A549 treated with RU486 at 1 μM for 4 hours (cell line): ENCODE measurements at places on chromosomes 7 and 10. TPM values are rescaled to one million over a fixed set of nuclear protein-coding genes. Genes with fewer than 3 reads are reported as not detected.

SH2D4B gene
- not detected in 5 replicates for total RNA-seq

OIT3 gene
- 0.06 to 0.08 TPM in 2 of 5 replicates, not detected in the others for total RNA-seq

MYH16 gene
- 0.51 to 0.77 TPM (median 0.66 TPM) in 5 replicates for total RNA-seq

TMEM178B gene
- total RNA-seq = 1.1 to 1.7 TPM (median 1.4 TPM) in 5 replicates

ZNF862 gene
- total RNA-seq = 1.5 to 2.8 TPM (median 2.3 TPM) in 5 replicates

CYP2C19 gene
- total RNA-seq = not detected in 5 replicates
